ENCODE measurements at places on chromosomes 7 and 10.

GRCh38 chr10:124306922-124307371 lies 111.8 kb downstream of the OAT start:
- DNase-seq, result peak; percentile 26

GRCh38 chr10:31011017-31011664 lies 20.5 kb downstream of the ZNF438 start:
- no peak for DNase-seq

- no peak for DNase-seq
Observed at GRCh38 chr7:28711114-28711513, 247.0 kb downstream of the TRIL start.

GRCh38 chr10:3036155-3037021 lies 31.0 kb upstream of the PFKP start:
- peak; percentile 58 for DNase-seq

- DNase-seq, result no peak
Observed at GRCh38 chr7:157543276-157543675, 206.5 kb downstream of the DNAJB6 start.

Measured in stimulated activated naive B cell treated with anti-CD40 and anti-IgM and Interleukin-4, amounts not matched to agents 10 μg/mL and 1 μg/mL and 100 μg/mL, for 72 hours (primary cell).